ENCODE measurements at places on chromosomes 7 and 10.
A peak's percentile ranks its signal among the peaks of the same experiment; 100 is the strongest.

GRCh38 chr7:99383791-99384370 lies 9.4 kb downstream of the ARPC1B start:
- DNase-seq, result no peak

DNA sequence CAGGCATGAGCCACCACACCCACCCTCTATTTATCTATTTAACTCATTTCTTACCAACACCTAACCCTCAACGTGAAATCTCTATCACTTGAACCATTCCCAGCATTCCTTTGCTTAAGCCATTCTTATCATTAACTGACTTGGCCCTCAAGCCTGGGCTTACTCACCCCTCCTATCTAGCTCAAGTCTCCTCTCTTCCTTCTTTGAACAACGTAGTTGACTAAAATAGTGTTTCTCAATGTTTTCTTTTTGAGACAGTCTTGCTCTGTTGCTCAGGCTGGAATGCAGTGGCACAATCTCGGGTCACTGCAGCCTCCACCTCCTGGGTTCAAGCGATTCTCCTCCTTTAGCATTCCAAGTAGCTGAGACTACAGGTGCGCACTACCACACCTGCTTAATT lies 7.0 kb downstream of the ANXA7 start:
- no peak for DNase-seq

- no peak for DNase-seq
These were observed 191.1 kb upstream of the TCF7L2 start for GRCh38 chr10:112758961-112759360.

- no peak for DNase-seq
These were observed 55.7 kb downstream of the TPK1 start for GRCh38 chr7:144780071-144780608.

DNA sequence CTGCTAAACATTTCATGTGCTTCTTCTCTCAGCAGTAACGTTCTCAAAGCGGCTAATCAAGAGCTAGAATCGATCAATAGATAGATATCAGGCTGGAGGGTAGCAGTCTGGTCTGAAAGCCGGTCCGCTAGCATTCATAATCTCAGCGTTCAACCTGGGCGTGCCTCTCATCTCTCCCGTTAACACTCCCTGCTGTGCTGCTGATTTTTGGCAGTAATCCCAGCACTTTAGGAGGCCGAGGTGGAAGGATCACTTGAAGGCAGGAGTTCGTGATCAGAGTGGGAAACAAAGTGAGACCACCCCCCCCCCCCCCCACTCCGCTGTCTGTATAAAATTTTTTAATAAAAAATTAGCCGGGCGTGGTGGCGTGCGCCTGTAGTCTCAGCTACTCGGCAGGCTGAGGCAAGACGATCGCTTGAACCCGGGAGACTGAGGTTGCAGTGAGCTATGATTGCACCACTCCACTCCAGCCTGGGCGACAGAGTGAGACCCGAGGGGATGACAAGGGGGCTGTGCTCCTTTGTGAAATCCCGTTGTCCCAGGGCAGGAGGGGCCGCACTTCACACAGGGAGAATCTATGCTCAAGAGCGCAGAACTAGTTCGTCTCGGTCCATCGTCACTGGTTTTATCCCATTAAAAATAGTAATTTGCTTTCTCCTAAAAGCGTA lies 624 bp upstream of the CEP55 start:
- peak; percentile 49 for DNase-seq

- DNase-seq, result no peak
These were observed 92.2 kb downstream of the SEMA3C start for GRCh38 chr7:80826520-80827238.

- no peak for DNase-seq
These were observed 124.8 kb downstream of the PHTF2 start for GRCh38 chr7:77923419-77923818.

GRCh38 chr10:61472090-61472674 lies 19.0 kb upstream of the TMEM26 start:
- no peak for DNase-seq

- DNase-seq, result no peak
These were observed 15.7 kb downstream of the SLC35B4 start for GRCh38 chr7:134300988-134301387.

GRCh38 chr7:120941064-120941463 lies 9.5 kb upstream of the ING3 start:
- no peak for DNase-seq

DNA sequence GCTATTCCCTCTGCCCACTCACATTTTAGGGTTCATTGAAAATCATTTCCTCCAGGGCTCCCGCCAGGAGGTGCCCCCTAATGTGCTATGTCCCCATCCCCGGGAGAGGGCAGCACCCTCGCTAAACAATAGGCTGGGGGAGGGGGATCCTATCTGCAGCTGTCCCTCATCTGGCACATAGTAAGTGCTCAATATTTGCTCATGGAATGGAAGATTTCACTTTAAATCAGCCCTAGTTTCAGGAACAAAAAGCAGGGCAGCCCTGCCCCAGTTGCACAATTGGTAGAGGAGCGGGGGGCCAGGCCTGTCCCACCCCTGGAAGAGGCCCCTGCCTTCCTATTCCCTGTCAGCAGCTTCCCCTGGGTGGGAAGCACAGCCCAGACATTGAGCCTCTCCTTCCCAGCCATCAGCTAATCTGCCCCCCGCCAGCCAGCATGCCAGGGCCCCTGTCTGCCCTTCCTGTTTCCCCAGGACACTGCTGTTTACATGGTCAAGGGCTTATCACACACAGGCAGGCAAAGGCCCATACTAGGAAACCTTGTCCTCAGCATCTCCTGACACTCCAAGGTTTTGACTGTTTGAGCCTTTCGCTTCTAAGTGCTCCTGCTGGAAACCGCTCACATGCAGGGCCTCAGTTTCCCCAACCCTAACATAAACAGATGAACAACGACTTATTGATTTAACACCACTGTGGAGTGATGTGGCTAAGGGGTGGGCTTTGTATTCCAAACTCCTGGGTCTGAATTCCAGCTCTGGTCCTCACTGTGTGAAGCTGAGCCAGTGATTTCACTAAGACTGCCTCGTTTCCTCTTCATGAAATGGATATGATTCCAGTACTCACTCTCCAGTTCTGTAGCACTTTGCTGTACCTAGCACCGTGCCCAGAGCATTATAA lies 130.7 kb upstream of the ZMIZ1 start:
- DNase-seq, result no peak

GRCh38 chr10:86798611-86799010 lies 42.2 kb downstream of the BMPR1A start:
- DNase-seq, result no peak

DNA sequence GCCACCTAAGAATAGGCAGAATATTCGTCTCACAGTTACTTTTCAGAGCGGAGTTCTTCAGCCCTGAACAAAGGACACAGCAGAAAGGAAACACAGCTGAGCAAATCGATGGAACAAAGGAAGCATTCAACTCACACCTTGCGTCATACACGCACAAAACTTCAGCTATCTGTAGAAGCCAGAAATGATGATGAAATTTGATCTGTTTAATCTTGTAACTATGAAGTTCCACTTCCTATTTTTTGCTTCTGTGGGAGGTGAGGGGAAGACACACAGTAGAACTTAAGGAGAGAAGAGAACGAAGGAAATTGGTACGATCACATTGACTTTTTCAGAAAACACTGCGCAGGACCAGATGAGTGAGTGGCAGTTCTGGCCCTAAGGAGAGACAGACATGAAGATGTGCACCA lies 26.2 kb downstream of the FAM171A1 start:
- peak; percentile 10 for DNase-seq

- no peak for DNase-seq
These were observed 93.7 kb upstream of the HECTD2 start for GRCh38 chr10:91316486-91316885.

GRCh38 chr10:76456197-76456596 lies 1024.8 kb downstream of the LRMDA start:
- no peak for DNase-seq

GRCh38 chr7:17467386-17467945 lies 169.0 kb downstream of the AHR start:
- no peak for DNase-seq

DNA sequence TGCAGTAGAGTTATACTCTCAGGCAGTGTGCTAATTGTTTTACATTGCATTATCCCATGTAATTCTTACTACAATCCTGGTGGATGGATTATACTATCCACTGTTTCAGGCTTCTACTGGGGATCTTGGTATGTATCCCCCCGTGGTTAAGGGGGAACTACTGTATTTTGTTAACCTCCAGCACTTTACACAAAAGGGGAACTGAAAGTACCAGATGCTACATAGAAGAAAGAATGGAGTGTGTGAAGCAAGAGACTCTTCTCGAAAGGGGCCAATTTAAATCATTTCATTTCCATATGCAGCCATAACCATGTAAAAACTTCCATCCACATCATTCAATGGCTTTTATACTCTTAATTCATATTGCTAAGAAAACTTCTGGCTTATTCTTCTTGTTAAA lies 69.4 kb downstream of the C1GALT1 start:
- DNase-seq, result no peak

DNA sequence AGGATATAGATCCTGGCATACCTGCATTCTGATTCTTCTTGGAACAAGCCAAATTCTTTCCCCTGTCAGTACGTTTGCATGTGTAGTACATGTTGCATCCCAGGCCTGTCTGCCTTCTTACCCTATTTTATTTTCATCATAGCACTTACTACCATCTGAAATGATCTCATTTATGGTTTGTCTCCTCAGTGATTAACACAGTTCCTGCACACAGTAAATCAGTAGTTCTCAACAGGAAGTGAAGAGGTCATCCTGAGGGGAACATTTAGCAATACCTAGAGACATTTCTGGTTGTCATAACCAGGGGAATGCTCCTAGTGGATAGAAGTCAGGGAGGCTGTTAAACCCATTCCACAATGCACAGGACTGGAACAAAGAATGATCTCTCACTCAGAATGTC lies 38.2 kb upstream of the SLC26A4 start:
- DNase-seq, result no peak

DNA sequence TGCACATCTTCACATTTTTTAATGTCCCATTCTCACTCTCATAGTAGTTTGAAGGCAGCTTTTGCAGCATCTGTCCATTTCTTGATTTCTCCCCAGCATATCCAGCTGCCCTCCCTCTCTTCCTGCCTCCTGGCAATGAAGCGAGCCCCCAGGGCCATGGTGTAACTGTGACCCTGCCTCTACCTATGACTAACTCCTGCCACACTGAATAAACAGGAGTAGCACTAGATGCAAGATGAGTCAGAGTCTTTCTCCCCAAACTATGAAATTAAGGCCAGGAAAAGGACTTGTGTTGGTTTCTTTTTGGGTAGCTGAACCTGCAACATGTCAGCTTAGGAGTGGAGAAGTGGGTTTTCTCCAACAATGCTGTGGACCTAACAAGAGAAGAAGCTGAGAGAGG lies 329.0 kb downstream of the RNLS start:
- DNase-seq, result no peak

DNA sequence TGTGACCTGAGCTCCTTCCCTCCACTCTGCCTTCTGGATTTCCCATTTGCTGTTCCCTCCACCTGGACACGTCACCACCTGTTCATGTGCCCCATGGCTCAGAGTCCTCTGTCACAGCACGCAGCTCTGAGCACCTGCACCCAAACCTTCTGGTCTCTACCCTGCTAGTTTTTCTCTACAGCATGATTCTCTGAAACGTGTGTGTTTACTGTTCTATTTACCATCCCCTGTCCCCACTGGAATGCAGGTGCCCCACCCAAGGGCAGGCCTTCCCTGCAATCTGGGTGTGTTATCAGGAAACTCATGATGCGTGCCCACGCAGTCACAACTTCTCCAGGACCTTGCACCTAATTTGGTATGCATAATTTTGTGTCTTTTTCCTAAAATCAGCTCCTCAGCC lies 284.4 kb upstream of the IGFBP3 start:
- no peak for DNase-seq

DNA sequence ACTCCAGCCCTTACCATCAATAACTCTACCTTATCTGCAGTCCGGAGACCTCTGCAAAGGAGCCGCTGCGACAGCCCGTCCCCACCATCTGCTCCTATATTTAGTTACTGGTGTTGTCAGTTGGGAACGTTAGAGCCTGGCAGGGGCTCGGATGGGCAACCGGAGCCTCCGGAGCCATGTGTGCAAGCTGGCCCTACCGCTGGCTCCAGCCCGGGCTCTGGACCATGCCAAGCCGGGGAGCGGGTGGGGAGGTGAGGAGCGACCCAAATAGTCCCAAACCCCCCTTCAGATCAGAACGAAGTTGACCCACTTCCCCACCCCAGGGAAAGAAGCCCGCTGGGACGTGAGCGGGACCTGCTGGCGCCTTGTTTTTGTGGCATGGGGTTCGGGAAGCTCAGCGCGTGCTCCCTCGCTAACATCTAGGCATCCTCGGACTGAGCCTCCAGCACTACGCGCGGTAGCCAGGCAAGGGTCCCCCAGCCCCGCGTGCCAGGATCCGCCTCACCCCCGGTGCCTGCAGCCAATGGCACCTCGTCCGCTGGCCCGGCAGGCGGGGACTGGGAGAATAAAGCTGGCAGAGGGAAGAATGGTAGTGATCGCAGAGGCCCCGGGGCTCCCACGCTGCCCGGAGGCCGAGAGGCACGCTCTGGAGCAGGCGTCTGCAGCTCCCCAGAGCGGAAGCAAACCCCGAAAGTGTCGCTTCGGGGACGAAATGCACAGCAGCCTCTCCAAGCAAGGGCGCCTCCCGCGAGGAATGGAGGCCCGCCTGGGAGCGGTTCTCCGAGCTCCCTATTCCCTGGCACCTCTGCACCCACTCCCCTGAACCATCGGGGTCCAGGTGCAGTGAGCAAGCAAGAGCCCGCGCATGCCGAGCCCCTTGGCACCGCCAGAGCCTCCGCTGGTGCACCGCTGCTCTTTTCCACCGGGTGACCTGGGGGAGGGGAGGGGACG lies 679 bp downstream of the LRRC20 start:
- DNase-seq, result peak; percentile 71

DNA sequence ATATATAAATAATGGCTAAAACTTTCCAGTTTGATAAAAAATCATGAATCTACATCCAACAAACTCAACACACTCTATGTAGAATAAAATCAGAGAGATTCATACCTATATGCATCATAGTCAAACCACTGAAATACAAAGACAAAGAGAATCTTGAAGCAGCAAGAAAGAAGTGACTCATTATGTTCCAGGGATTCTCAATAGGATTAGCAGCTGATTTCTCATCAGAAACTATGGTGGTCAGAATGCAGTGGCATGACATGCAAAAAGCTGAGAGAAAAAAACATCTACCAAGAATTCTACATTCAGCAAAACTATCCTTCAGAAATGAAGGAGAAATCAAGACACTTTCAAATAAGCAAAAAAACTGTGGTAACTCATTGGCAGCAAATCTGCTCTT lies 187.4 kb downstream of the RNLS start:
- DNase-seq, result no peak

Measured in NCI-H1105 (cell line).